ENCODE measurements at places on chromosomes 7 and 10.

DNA sequence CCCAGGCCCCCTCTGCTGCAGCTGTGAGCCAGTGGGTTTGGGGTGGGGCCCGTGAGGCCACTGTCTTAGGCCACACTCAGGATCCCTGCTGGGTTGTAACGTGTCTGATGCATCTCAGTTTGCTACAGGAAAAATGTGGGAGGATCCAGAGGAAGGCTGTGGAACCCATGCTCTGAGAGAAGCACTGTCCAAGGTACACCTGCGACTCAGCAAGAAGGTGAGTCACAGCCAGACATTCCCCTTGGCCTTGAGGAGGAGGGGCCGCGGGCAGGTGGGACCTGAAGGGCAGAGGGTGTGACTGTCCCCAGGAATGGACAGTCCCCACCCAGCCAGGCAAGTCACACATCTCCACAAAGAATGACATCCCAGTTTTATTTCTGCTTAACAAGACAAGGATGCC, 27.8 kb upstream of the C10orf120 start:
- no peak for DNase-seq

- no peak for DNase-seq
Observed at GRCh38 chr10:22539579-22540298, 174.6 kb downstream of the PIP4K2A start.

- peak; percentile 52 for DNase-seq
Observed at GRCh38 chr10:94403380-94404213, 1.3 kb downstream of the TBC1D12 start.

- peak; percentile 86 for DNase-seq
Observed at GRCh38 chr10:72260976-72261783, 12.5 kb upstream of the DDIT4 start.

DNA sequence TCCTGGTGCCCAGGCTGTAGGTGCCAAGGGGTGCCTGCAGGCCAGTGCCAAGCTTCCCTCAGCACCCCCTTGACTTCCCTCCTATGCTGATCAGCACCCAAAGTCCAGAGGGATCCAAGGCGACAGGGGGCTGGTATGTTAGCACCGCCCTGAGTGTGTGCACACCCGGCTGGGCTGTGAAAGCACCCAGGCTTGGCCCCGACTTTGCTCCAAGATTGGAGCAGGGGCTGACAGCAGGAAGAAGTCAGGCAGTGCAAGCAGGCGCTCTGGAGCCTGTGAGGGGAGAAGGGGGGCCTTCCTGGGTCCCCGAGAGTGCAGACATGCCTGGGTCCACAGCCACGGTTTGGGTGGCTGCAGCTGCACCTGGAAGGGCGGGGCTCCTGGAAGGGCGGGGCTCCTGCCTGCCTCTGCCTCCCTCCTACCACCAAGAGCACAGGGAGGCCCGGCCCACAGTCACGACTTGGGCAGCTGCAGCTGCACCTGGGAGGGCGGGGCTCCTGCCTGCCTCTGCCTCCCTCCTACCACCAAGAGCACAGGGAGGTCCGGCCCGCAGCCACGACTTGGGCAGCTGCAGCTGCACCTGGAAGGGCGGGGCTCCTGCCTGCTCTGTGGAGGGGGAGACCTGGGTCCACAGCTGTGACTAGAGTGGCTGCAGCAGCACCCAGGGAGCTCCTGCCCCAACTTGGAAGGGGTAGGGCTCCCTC, 30.2 kb upstream of the ZMYND11 start:
- DNase-seq, result no peak
